ENCODE measurements at places on chromosomes 7 and 10.
A peak's percentile ranks its signal among the peaks of the same experiment; 100 is the strongest.

- no peak for DNase-seq
Measured at GRCh38 chr10:129447486-129447885, 19.6 kb upstream of the MGMT start.

DNA sequence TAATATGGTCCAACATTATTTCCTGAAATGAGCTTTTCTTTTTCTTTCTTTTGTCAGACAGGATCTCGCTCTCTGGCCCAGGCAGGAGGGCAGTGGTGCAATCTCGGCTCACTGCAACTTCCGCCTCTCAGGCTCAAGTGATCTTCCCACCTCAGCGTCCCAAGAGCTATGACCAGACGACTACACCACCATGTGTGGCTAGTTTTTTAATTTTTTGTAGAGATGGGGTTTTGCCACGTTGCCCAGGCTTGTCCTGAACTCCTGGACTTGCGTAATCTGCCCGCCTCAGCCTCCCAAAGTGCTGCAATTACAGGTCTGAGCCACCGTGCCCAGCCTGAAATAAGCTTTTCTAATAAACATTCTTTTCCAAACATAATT, 48.6 kb downstream of the CUL2 start:
- DNase-seq, result no peak

GRCh38 chr7:45563941-45564461, 10.2 kb upstream of the ADCY1 start:
- DNase-seq, result no peak

DNA sequence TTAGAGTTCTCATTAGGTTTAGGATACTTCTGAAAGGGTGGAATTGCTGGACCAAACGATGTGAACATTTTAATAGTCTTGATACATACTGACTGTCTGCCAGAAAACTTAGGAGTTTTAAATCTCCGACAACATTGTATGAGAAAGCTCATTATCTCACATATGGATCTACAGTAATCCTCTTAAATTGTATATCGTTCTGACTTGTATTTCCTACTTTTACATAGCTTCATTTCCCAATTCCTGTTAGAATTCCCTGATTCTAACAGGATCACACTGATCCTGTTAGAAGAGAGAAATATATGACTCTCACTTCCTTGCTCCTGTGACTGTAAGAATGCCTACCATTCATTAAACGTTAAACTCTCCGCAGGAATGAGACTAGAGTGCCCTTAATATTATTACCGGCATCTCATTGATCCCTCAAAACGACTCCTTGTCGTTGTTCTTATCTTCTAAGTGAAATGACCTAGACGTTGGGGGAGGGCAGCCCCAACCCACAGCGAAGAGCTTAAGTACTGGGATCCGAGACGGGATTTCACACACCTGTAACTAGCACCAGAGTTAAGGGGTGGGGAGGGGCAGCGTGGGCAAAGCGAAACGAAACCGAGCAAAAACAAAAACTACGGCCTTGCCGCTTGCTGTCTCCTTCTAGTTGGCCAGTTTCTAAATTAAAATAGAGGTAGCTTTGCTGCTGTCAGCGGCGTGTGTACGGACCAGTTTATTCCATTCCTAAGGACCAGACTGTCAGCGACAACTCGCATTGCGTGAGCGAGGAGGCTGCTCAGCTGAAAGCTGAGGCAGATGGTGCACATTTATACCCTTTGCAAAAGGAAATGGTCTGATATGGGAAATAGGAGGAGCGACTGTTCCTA, 678 bp upstream of the TMEM106B start:
- peak; percentile 40 for DNase-seq

DNA sequence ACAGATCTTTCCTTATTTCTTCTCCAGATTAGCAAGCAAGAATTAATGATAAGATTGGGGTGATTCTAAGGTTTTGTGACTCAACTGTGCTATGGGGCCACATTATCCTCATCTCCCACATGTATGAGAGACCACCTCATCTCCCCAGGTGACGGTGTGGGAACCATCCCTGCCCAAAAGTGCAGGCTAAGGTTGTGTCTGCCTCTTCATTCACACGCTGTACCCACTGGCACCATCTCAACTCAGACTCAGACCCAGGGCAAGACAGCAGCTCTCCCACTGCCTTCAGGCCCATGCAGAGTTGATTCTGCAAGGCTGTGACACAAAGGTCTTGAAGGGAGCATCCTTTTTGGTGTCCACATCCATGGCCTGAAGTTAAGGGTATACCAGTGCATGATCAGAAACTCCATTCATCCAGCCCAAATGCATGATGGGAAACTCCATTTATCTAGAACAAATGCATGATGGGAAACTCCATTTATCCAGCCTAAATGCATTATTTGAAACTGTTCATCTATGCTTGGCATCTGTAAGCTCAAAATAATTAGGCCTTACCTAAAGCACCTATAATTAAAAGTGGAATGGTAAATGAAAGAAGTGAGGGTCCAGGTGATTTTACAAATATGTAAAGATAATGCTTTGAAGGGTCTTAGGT, 99.4 kb downstream of the TCERG1L start:
- no peak for DNase-seq

DNA sequence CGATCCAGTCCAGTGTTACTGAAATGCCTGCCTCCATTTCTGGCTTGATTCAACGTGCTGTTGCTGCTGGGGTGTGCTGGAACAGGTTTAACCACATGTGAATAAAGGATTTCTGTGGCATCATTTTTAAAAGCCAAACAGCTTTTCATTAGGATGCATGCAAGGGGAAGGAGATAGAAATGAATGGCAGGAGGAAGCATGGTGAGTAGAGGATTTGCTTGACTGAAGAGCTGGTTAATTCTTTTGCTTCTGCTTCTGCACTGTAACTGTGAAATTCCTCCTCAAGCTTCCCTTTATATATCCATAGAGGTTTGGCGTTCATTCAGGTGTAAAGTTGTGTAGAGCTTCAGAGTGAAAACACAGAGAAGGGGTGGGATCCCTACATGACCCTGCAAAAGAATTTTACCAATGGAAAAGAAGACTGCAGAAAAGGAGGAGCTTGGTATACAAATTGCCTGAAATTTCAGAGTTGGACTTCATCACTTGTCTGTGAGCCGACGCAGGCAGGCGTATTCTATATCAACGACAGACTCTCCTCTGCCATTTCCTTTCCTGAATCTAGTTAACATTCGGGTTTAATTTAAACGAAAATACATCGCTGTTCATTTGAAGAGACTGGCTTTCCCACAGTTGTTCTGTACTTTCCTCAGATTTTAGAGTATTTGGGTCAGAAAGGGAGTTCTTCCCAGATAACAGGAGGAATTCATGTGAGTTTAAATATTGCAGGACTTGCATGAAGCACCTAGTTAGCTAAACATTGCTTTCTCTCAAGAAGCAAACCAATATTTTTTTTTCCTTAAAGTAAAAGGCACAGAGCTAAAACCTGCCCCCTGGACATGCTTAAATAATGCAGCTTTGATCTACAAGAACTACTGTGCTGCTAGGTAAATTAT, at the start of gene SOSTDC1:
SOSTDC1 (minus strand) TSS at position 270 of the 893 bp plus-strand sequence; CDS start at position 200, 70 bp downstream.
- DNase-seq, result no peak

GRCh38 chr7:630111-630511, 96.4 kb upstream of the DNAAF5 start:
- DNase-seq, result no peak

DNA sequence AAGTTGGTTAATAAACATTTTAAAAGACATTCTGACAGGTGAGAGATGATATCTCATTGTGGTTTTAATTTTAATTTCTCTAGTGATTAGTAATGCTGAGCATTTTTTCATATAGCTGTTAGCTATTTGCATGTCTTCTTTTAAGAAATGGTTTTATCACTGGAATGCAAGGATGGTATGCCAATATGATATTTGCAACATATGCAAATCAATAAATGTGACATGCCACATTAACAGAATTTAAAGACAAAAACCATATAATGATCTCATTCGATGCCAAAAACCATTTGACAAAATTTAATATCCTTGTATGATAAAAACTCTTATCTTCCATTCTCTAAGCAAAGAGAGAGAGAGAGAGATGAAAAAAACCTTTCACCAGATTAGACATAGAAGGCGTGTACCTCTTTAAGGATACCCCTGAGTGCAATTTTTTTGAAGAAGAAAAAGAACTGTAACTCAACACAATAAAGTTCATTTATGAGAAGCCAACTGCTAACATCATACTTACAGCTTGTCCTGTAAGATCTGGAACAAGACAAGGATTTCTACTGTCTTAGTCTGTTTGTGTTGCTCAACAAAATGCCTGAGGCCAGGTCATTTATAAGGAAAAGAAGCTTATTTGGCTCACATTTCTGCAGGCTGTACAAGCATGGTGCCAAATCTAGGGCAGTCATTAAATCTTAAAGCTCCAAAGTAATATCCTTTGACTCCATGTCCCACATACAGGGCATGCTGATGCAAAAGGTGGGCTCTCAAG, 39.7 kb upstream of the ZMYND11 start:
- no peak for DNase-seq

DNA sequence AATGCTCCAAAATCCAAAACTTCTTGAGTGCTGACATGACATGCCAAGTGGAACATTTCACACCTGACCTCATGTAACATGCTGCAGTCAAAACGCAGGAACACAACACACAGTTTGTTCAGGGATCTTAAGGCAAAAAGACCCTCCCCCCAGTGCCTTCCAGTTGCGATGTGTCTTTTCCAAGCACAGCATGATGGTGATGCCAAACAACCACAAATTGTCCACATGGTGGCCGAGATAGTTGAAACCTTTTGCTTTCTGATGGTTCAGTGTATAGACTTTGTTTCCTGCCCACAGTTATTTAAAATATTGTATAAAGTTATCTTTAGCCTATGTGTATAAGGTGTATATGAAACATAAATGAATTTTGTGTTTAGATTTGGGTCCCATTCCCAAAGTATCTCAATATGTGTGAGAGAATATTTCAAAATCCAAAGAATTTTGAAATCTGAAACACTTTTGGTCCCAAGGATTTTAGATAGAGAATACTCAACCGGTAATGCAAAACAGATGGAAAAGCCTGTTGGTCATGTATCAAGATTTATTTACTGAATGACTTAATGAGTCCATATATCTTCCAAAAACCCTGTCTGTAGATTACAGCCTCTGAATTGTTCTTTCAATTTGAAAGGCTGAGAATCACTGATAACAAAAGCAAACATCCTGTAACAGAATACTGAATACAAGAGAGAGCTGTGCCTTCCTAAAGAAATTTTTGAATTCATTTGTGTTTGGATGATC, 93.4 kb upstream of the OIT3 start:
- DNase-seq, result no peak

GRCh38 chr7:113015034-113015645, 71.5 kb downstream of the GPR85 start:
- no peak for DNase-seq

DNA sequence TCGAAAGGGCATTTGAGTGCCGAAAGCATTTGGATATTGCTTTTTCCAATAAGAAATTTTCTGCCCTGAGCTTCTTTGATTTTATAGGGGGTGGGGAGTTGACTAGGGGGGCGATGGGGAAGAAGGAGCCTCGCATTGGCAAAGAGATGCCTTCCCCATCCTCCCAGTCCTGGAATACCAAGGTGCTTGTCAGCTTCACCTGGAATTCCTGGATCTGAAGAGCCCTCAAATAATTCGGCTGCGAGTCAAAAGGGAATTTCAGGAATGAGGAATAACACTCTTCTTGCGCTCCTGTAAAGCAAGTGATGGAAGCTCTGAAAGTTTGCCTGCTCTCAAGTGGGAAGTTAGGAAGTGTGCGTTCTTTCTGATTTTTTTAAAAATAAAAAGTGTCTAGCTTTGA, 7.3 kb downstream of the NXPH1 start:
- no peak for DNase-seq

DNA sequence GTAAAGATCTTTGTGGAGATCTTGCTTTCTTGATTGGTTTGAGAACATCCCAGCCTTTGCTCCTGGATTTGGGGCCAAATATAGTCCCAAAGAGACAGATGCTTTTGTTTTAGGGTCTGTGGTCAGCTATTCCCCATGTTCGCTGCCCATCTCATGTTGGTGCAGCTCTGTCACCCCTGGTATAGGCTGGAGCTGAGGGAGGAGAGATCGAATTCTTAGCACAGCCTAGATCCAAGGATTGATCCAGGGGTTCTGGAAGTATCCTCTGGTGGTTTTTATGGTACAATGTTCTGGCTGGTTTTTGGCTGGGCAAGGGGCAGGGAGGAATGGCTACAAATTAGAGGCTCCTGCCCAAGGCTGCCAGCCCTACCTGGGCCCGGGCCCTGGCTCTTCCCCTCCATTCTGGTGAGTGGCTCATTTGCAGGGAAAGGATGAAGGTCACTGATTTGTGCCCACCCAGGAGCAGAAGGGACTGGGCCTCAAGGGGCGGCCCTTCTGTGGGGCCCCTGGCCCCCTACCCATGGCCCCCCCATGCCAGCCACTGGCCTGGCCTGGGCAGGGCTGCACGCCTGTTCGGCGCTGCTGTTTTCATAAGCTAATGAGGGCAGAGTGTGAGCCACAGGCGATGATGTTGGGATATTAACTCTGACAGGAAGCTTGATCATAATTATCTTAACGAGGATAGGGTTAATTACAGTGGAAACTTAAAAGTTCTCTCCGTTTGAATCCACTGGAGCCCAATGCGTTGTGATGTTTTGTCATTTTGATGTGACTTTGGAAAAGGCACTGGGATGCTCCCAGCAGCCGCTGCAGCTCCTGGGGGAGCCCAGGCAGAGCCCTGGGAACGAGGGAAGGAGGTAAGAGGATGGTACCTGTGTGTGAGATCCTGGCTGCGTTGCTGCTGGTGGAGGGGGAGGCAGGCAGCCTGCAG, 600.6 kb downstream of the LRMDA start:
- no peak for DNase-seq

- no peak for DNase-seq
Measured at GRCh38 chr7:100785878-100786277, 41.4 kb downstream of the EPHB4 start.

GRCh38 chr10:58645416-58646146, 132.9 kb downstream of the BICC1 start:
- no peak for DNase-seq

DNA sequence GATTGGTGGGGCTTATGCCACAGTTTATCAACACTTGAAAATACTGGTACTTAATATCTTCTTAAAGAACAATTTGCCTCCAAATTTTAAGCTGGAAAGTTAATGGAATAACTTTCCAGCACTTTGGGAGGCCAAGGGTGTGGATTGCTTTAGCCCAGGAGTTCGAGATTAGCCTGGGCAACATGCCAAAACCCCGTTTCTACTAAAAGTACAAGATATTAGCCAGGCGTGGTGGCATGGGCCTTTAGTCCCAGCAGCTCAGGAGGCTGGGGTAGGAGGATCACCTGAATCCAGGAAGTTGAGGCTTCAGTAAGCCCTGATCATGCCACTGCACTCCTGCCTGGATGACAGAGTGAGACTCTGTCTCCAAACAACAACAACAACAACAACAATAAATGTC, 56.0 kb downstream of the PRF1 start:
- DNase-seq, result no peak

GRCh38 chr7:52764492-52765169, 270.8 kb upstream of the POM121L12 start:
- DNase-seq, result no peak

GRCh38 chr10:43121444-43121843, 16.8 kb upstream of the CSGALNACT2 start:
- DNase-seq, result no peak

- no peak for DNase-seq
Measured at GRCh38 chr10:42836771-42837468, 54.3 kb downstream of the BMS1 start.
